ENCODE measurements at places on chromosomes 7 and 10.

GRCh38 chr10:98101366-98101765 lies 33.1 kb upstream of the R3HCC1L start:
- no peak for DNase-seq

GRCh38 chr7:72362246-72362645 lies 49.9 kb downstream of the CALN1 start:
- DNase-seq, result no peak

DNA sequence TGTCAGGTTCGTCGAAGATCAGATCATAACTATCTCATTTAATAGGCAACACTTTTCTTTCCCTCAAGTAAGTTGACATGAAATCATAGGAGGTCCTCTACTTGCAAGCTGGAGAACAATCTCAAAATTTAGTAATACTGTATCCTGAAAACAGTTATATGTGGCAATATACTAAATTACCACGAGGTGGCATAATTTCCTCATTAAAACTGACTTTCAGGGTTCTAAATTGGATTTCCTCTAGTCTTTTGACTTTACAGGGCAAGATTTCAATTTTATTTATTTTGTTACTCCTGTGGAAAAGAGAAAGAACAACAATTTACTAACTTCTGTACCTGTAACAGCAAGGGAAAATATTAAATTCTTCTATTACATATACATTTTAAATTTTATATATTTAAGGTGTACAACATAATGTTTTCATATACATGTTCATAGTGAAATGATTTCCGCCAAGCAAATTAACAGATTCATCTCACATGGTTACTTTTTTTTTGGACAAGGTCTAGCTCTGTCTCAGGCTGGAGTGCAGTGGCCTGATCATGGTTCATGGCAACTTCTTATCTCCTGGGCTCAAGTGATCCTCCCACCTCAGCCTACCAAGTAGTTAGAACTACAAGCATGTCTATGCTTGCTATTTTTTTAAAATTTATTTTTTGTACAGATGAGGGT lies 53.4 kb upstream of the CYP2C18 start:
- DNase-seq, result no peak

GRCh38 chr10:114498413-114499111 lies 94.3 kb upstream of the AFAP1L2 start:
- peak; percentile 35 for DNase-seq

DNA sequence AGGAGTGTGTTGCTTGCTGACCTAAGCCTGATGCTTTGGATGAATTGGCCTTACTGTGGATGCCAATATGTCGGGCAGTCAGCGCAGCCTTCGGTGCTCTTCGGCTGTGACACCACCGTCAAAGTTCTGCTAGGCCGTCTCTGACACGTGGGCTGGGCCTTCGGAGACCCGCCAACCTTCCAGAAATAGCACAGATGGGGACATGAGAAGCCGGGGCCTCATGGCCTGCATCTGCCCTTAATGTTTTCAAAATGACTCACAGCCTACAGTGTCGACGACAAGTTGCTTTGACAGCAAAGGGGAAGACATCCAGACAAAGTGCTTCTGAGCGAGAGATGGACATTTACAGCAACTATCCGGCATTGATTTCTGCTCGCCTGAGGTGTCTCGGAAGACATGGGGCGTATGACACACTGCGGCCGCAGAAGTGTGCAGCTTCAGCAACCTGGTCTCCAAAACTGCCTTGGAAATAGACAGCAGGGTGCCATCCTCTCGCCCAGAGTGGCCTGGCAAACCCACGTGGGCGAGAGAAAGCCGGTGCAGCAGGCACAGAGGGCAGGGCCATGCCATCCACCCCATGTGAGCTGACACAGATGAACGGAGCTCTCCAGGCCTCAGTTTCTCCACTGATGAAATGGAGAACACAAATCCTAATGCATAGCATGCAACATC lies 94.0 kb upstream of the PPP2R2D start:
- DNase-seq, result no peak

DNA sequence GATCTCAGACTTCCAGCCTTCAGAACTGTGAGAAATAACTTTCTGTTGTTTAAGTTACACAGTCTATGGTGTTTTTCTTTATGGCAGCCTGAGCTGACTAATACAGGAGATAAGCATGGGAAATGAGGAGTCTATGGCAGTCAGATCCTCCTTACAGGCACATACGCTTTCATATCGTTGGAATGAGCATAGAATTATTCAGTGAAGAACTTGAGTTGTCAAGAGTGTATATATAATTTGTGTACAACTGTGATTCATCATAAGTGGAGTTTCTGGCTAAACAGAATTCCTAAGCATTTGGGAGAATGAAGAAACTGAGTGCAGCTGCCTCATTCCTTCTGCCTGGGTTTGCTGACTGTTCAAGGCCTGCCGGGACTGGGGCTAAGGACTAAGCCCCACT lies 516.7 kb downstream of the ADRA2A start:
- no peak for DNase-seq

DNA sequence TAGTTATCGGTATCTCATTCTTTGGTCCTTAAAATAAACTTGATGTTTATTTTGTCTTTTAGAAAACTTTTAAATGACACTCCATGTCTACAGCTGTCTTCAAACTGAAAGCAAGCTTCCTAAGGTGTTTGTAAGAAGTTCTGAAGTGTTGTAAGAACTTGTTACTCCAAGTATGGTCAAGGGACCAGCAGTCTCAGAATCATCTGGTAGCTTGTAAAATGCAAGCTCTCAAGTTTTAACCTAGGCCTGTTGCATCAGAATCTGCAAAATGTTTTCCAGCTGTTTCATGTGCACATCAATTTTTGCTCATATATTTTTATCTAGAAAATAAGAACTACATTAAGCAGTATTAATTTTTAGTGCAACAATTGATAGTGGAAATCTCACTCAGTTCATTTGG lies 104.1 kb downstream of the THSD7A start:
- DNase-seq, result no peak

- DNase-seq, result no peak
Observed at GRCh38 chr7:98282703-98283102, 1.2 kb downstream of the BRI3 start.

- no peak for DNase-seq
Observed at GRCh38 chr7:41885748-41886147, 182.9 kb upstream of the INHBA start.

- DNase-seq, result no peak
Observed at GRCh38 chr7:41738806-41739205, 35.9 kb upstream of the INHBA start.

- DNase-seq, result peak; percentile 9
Observed at GRCh38 chr10:94299417-94299816, 63.3 kb downstream of the NOC3L start.

GRCh38 chr7:33503736-33504135 lies 374.4 kb downstream of the BBS9 start:
- no peak for DNase-seq

DNA sequence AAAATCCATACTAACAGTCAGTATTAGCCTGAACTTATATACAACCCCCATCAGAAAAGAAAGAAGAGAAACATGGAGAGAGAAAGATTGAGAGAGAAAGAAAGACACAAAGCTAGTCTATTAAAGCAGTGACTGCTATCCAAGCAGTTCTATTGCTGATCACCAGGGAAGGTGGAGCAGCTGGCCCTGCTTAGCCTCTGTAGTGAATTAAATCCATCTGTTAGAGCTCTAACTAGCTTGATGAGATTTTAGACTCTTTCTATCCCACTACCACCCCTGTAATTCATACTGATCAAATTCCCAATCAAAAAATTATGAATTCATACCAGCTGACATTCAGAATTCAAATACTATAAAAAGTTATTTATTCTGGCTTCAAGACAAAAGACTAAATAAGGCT lies 486.0 kb upstream of the LRRN3 start:
- no peak for DNase-seq

DNA sequence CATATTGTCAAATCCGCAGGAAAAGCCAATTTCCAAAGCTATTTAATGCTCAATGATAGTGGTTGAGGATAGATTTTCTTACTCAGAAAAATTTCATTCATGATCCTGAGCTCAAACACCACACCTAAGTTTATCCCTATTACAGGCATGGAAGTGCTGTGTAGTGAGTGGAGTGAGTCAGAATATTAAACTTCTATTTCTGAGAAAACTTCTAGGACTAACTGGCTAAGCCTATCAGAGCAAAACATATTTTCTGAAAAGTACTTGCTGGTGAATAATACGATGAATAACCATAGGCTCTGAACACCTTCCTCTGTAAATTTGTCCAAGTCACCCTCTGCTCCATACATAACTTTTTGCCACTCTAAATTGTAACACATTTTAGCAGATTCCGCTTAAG lies 221.5 kb downstream of the SUGCT start:
- no peak for DNase-seq

GRCh38 chr7:34191162-34191561 lies 285.8 kb downstream of the BMPER start:
- DNase-seq, result no peak

DNA sequence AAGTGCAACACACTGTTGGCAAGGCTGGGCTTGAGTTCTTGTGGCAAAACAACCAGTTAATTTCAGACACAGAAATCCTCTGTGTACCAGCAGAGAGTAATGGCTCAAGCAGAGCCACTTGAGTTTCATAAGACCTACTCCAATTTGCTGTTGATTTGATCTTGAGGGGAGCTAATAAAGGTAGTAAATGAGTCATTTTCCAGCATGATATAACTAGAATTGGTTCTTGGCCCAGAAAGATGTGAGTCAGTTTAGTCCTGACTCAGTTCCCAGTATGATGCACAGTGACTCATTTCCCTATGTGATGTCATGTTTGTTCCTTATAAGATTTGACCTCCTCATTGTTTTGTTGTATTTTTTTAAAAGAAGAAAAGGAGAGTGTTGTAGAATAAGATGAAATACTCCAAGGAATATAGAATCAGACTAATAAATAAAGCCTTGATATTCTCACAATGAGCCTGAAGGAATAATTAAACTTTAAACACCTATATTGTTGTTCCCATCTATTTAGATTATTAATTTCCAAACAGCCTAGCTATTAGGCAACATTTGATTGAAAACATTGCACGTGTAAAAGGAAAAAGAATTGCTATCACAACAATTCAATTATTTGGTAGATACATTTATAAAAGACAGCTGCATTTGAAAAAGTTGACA lies 186.2 kb downstream of the REEP3 start:
- peak; percentile 58 for DNase-seq

DNA sequence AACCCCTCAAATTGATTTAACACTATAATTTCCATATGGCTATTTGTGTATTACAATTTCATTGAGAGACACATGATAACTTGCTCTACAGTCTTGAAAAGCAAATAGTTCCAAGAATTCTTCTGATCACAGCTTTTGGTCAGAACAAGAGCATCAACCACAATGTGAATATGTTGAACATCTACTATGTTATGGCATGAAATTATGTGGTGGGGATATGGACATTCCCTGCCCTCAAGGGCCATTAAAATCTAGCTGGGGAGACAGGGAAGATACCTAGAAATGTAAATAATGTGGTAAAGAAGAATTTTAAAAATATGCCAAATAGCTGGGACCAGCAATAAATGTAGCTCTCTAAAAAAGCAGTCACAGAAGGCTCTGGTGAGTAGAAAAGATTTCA lies 262.2 kb downstream of the FZD1 start:
- no peak for DNase-seq

- DNase-seq, result no peak
Observed at GRCh38 chr7:137652721-137653120, 194.1 kb downstream of the DGKI start.

- DNase-seq, result no peak
Observed at GRCh38 chr10:33900596-33900995, 566.1 kb upstream of the NRP1 start.

- no peak for DNase-seq
Observed at GRCh38 chr7:11328309-11328708, 354.6 kb downstream of the PHF14 start.

DNA sequence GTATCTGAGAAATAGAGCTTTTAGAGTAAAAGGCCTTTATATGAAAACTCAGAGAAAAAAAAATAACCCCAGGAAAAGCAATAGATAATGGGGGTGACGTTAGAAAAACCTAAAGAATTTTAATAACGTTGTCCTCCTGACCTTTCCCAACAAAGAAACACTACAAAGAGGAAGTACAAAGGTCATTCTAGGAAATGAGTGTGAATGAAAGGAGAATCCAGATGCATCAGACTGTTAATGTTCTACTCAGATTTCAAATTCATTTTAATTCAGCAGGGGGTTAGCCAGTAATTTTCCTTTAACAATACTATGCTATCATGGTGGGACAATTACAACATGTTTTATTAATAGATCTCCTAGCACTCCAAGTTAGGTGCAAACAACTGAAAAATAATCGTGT lies 73.8 kb upstream of the CDK1 start:
- no peak for DNase-seq

- DNase-seq, result peak; percentile 64
Observed at GRCh38 chr10:96719850-96720421, 378 bp downstream of the PIK3AP1 start.

DNA sequence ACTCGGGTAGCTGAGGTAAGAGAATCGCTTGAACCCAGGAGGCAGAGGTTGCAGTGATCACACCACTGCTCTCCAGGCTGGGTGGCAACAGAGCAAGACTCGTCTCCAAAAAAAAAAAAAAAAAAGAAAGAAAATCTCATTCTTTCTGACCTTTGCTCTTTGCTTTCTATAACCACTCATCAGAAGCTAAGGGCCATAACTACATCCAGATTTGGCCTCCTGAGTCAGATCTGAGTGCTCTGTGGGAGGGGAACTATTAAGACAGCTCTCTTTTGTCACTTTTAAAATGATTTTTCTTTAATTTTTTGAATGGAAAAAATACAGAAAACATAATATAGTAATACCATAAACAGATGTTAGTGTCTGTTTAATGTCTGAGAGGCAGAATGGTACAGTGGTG lies 210.1 kb downstream of the KIAA1217 start:
- no peak for DNase-seq

DNA sequence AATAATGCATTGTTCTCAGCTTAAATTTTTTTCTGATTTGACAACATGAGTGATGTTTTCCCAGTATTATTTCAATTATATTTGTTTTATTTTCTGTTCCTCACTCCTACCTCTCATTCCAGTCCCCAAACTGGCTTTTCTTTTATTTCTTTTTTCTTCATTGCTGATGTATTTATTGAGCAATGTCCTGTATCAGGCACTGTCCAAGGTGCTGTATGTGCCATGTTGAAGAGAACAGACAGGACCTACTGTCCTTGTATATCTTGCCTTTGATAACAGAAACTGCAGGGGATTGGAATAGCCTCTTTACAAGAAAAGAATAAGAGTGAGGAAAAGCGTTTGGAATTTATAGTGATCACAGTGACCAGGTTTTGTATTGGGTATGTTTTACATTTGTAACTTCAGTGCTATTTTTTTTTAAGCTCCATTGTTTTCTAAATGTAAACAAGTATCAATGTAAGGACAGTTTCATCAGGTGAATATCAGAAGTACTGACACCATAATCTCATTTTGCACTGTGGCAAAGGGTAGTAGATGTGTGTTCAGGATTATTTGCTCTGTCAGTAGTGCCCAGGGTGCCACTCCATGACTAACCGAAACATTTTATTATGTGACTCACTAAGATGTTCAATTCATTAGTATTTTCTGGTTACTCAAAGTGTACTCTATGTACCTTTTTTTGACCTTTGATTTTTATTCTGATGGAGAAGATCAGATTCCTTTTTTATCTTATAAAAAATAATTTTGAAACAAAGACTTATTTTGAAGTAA lies 15.6 kb upstream of the CLDN12 start:
- DNase-seq, result no peak

GRCh38 chr7:102287111-102287980 lies 678 bp downstream of the SH2B2 start:
- DNase-seq, result peak; percentile 25
